ENCODE measurements at places on chromosomes 16 and 17.

DNA sequence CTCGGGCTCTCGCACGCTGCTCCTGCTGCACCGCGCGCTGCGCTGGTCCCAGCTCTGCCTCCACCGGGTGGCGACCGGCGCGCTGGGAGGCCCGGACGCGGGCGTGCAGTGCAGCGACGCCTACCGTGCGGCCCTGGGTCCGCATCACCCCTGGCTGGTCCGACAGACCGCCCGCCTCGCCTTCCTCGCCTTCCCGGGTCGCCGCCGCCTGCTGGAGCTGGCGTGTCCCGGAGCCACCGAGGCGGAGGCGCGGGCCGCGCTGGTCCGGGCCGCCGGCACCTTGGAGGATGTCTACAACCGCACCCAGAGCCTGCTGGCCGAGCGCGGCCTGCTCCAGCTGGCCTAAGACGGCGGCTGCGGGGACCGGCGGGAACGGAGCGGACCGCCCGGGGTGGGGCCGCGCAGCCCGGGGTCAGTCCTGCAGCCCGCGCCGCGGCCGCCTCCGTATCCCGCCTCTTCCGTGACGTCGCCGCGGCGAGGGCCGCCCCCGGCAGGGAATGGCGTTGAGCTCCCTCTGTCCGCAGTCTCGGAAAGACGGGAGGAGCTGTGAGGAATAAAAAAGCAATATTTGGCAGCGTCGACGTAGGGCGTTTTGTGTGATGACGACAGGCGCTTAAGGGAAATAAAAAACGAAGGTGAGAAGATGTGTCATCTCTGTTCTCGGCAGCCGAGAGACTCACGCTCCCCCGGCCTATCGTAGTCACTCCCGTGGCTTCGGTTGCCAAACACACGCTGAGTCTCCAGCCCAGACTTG is 1.4 kb downstream of the GLTPD2 start:
- peak; percentile 39 for DNase-seq

DNA sequence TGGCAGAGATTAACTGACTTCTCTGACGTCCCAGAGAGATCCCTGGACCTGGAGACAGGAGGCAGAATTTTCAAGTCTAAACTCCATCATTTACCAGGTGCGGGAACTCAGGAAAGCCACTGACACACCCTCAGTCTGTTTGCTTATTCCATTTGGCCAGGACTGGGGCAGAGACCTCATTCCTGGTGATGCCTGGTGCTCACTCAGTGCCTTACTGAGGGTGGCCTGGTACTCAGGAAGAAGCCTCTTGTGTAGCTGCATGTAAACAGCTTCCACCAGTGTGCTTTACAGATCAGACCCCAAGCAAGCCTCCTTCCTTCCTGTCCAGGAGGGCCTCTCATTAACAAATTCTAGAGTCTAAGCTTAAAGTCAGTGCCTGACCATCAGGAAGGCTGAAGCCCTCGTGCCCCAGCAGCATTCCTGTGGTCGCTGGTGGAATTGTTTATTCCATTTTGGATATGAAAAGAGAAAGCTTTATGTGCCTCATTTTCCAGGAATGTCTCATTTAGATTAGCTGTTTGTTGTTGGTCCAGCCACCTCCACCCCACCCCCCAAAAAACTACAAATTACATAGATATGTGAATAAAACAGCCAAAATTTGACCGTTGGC is 236.1 kb upstream of the CDH5 start:
- no peak for DNase-seq

- DNase-seq, result no peak
Measured at GRCh38 chr17:9174779-9175574, 153.7 kb downstream of the NTN1 start.

- DNase-seq, result no peak
Measured at GRCh38 chr17:55845385-55845784, 94.5 kb downstream of the PCTP start.

DNA sequence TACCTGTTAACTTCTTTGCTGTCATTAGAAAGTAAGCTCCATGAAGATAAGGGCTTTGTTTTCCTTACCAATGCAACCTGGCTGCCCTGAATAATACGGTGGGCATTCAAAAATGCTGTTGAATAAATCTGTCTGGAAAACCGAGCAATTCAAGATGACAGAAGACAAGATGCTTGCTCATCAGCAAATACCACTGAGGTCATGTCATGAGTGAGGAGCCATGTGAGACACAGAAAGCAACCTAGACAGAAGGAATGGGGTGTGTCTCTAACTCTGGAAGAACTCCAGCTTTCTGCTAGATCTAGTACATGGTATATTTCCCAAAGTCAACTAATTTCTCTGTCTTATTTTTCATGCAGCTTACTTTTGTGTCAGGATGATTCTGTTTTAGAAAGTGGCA is 64.2 kb downstream of the STH start:
- DNase-seq, result no peak

GRCh38 chr16:84931506-84931905 is 79.8 kb downstream of the ZDHHC7 start:
- DNase-seq, result no peak

DNA sequence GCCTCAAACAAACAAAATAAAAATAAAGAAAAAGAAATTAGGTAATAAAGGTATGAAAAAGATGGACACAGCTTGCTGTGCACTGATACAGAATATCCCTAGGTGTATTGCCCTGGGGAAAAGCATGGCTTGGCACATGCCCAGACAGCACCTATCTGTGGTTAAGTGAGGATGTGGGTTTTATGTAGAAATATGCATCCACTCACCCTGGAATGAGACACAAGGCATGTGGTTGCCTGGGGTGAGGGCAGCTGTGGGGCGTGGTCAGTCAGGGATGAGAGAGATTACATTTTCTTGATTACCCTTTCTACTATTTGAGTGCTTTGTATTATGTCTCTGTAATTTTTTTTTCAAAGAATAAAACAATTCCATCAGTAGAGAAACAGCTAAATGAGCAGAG is 6.9 kb downstream of the PLLP start:
- DNase-seq, result peak; percentile 31

GRCh38 chr16:35733971-35734702 is 2274.7 kb downstream of the TP53TG3F start:
- no peak for DNase-seq

DNA sequence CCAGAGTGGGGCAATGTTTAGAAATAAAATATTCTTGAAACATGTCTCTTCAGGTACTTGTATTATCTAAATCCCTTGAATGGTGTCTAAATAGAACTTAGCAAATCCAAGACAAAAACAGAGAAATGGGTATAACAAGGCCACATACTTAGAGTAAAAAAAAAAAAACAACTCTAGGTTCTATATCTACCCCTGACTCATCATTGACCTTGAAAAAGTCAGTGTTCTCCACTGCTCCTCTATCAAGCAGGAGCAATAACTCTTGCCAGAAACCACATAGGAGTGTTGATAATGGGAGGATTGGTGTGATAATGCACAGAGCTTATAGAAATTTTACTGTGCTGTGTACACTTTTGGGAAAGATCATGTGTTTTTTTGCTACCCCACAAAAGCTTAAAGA is 296.6 kb upstream of the PMFBP1 start:
- no peak for DNase-seq

- no peak for DNase-seq
Measured at GRCh38 chr16:67531247-67531646, 2.6 kb downstream of the RIPOR1 start.

DNA sequence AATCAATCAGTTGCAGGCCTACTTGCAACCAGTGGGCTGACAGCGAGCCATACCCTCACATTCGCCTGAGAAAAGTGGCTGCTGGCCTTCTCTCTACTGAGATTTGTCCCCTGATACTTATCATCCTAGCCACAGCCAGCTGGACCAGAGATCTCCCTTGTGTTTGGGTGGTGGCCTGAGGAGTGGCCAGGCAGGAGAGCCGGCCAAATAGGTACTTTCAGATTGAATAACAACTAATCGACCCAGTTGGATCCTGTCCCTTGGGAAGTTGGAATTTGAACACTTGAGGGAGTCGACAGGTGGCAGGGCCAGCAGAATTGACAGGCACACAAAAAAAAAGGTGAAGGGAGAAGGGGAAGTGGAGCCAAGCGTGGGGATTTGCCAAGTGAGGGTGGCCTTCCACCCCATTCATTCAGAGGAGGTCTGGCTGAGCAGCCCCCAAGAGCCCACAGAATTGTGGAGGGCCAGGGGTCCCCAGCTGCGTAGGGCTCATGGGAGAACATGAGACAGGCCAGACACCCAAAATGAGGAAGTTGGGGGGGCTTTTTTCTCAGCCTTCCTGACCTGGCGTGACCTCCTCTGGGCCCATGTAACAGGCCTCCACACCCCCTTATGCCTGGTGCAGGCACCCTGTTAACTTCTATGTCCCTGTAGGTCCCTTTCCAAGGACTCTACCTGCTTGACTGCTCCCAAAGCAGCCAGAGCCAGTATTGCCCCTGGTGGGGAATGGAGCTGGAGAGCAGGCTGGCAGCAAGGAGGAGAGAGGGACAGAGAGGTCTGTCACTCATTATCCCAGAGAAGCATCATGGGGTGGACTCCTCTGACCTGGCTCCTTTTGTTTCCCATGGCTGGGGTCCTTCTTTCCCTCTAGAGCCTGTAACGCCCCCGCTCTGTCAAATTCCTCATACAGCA is 2.9 kb upstream of the RANGRF start:
- DNase-seq, result no peak

GRCh38 chr17:20243524-20243923 is 223.8 kb downstream of the LGALS9B start:
- DNase-seq, result no peak

DNA sequence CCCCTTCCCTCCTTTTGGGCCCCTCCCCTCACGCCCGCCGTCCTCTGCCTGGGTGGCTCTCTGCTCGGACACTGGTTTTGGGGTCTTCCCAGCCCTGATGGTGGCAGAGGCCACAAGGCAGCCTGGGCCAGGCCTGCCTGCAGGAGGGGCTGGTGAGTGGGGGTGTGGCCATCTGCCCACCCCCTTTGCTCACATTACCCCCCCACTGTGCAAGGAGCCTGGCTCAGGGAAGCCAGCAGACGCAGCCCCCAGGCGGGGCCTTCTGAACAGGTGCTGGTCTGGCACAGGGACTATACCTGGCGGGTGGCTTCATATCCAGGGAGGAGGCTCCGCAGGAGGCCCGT is 10.7 kb upstream of the ZFPM1 start:
- DNase-seq, result no peak

DNA sequence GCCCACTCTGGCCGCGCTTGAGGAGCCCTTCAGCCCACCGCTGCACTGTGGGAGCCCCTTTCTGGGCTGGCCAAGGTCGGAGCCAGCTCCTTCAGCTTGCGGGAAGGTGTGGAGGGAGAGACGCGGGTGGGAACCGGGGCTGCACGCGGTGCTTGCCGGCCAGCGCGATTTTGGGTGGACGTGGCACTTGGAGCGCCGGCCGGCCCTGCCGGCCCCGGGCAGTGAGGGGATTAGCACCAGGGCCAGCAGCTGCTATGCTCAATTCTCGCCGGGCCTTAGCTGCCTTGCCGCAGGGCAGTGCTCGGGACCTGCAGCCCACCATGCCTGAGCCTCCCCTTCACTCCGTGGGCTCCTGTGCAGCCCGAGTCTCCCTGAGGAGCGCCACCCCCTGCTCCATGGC is 9.9 kb upstream of the ATP1B2 start:
- DNase-seq, result no peak

- DNase-seq, result no peak
Measured at GRCh38 chr17:19302791-19303331, 59.7 kb downstream of the B9D1 start.

- DNase-seq, result no peak
Measured at GRCh38 chr17:50802609-50803571, 32.5 kb upstream of the WFIKKN2 start.

DNA sequence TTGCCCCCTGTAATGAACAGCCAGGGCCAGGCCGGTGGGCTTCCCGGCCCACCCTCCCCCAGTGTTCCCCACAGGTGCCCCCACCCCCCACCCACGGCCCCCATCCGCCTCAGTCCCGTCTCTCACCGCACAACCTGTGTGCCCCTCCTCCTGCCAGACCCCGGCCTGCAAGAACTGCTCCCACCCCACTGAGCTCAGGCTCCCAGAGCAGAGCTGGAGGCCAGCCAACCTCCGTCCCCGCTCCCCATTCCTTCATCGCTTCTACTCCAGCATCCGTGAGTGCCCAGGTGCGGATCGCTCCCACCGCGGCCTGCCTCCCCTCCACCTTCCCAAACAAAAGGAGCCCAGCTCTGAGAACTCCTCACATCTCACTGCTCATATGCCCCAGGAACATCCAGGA is 4.2 kb downstream of the MVD start:
- no peak for DNase-seq

DNA sequence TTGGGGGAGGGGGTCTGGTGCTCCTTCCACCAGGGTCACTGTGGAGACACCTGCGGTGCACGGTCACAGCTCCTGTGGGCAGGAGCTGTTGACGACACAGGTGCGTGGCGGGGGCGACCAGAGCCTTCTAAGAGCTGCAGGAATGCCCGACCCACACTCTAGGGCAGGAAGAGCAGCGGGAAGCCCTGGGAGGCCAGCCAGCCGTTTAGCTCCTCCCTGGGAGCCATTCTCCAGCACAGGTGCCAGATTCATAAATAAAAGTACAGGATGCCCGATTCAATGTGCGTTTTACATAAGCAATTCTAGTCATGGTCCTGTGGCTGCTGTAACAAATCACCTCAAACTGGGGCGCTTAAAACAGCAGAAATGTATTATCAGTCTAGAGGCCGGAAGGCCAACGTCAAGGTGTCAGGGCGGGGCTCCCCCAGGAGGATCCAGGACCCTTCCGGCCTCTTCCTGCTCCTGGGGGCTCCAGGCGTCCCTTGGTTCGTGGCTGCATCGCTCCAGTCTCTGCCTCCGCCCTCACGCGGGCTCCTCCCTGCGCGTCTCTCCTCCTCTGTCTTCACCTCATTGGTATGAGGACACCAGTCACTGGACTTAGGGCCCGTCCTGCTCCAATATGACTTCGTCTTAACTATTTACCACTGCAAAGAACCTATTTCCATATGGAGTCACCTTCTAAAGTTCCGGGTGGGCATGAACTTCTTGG is 155.4 kb downstream of the FOXL1 start:
- DNase-seq, result no peak

GRCh38 chr16:76311260-76311659 is 34.1 kb downstream of the CNTNAP4 start:
- DNase-seq, result no peak

- DNase-seq, result no peak
Measured at GRCh38 chr16:81752225-81752875, 26.7 kb upstream of the PLCG2 start.

DNA sequence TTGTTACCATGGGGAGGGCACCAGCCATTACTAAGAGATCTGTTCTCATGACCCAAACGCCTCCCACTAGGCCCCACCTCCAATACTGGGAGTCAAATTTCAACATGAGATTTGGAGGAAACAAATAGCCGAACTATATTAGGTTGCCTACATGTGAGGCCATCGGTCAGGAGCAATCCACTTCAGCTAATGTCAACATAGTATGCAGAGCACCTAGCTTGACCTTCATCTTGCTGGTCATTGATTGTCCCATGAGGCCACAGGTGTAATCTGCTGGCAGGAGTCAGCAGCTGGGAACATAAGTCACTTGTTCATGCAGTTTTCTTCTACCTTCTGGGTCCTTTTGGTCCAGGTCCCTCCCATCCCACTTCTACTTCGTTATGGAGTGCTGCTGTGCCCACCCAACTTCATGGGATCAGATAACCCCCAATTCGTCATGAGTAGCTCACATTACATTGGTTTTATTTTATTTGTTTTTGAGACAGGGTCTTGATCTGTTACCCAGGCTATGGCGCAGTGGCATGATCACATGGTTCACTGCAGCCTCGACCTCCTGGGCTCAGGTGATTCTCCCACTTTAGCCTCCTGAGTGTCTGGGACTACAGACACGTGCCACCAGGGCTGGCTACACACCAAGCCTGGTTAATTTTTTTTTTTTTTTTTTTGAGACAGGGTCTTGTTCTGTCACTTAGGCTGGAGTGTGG is 5.9 kb upstream of the KPNA2 start:
- DNase-seq, result no peak

All from activated naive CD4-positive, alpha-beta T cell (primary cell).